ENCODE measurements at places on chromosomes 1 and 21.

DNA sequence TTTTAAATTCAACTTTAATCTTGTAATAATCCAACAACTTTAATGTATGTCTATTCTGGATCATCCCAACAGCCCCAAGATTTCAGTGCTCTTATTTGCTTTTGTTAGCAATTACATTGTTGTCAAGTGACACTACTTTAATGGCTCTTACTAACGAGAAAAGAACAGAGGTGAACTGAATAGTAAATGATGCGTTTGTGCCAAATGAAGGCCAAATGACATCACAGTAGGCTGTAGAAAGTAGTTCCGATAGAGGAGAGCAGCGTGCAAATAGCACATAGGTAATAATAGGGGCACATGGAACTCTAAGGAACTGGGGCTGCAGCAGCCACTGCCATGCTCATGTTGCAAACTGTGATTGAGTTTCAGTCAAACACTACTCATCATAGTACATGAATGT is 301.9 kb downstream of the LMX1A start:
- DNase-seq: no peak

DNA sequence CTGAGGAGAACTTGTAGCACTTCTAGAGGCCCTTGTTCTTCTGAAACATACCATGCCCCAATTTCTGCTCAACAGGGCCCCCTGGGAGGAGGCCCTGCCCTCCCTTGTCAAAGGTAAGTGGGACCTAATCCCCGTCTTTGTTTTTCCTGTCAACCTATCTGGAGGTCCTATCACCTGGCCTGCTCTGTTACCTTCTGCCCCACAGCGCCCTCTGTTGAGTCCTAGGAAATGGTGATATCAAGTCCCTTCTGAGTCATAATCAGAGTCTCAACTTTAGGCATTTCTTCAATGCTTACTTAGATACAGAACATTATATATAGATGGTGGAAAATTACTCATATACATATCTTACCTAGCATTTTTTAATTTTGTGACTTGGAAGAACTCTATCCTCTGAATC is 28.2 kb upstream of the FCRL4 start:
- DNase-seq: peak; percentile 6

- no peak for DNase-seq
Measured at GRCh38 chr1:115978292-115978941, 2.1 kb downstream of the SLC22A15 start.

GRCh38 chr1:31795801-31796621 is 19.8 kb downstream of the SPOCD1 start:
- no peak for DNase-seq

GRCh38 chr1:168112673-168113305 is 23.9 kb downstream of the GPR161 start:
- peak; percentile 43 for DNase-seq

DNA sequence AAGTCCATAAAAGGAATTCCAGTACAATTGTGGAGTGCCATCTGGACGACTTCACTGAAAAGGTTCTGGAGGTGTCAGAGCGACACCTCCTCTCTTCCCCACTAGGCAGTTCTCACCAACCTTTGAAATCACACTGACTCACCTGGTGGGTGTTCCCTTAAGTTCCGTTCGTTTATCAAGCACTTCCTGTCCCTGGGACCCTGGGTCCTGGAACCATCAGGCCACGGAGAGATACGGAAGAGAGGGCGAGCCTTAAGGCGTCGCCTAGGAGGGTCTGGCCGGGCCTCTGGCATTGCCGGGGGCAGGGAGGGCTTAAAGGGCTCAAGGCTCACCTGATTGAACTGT is 317 bp downstream of the SPAG17 start:
- DNase-seq: no peak

GRCh38 chr1:77642196-77642595 is 40.3 kb downstream of the ZZZ3 start:
- no peak for DNase-seq

DNA sequence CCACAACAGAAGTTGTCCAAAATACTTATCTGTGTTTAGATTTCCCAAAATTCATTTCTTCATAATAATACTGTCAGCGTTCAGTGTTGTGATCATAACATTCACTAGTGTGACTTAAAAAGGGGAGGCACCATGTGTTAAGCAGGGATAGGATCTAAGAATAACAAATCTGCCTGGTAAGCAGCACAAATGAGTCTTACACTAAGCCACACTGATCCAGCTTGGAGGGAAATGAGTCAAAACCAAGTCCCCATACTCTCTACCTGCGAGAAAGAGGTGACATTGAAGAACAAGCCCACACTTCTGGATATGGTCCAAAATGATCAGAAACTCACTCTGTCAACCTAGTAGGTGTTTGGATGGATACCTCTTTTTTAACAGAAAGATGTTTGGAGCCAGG is 145.5 kb downstream of the CRB1 start:
- DNase-seq: no peak

- DNase-seq: no peak
Measured at GRCh38 chr1:59670662-59671061, 144.1 kb upstream of the HOOK1 start.

GRCh38 chr1:219988387-219988786 is 57.9 kb downstream of the EPRS1 start:
- no peak for DNase-seq

- DNase-seq: no peak
Measured at GRCh38 chr1:111202707-111203623, 2.5 kb upstream of the DENND2D start.

- DNase-seq: no peak
Measured at GRCh38 chr1:16144325-16145029, 11.4 kb downstream of the EPHA2 start.

DNA sequence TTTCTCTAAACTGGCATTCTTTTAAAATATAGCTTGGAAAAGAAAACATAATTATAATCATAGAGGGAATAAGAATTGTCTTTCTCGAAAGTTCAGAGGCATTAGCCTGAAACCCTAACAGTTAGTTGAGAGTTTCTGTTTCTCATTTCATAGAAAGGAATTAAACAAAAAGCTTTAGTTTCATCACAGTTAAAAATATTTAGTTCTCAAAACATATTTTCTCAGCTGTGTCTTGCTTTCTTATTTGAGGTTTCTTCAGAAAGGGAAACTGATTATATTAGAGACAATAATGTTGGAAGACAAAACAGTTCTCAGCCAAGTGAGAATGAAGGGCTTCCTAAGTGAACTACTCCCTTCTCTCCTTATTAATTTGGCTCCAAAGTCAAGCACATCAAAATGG is 75.4 kb upstream of the C1orf105 start:
- no peak for DNase-seq

GRCh38 chr21:36100971-36101641 is 31.3 kb downstream of the CBR1 start:
- no peak for DNase-seq

DNA sequence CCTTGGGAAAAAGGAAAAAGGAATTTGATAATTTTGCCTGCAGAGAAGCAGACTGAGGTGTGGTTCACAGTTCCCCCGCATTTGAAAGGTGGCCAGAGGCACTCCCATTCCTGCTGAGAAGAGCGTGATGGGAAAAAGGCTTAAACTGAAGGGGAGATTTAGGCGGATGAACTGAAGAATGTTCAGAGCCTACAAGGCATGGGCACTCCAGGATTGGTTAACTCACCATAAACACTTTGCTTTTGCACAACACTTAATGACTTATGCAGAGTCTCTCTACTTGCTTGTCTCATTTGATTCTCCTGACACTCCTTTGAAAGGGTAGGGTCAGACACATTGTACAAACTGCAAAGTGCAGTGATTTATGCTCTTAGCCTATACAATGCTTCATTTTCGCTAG is 119.6 kb upstream of the RUNX1 start:
- no peak for DNase-seq

- DNase-seq: no peak
Measured at GRCh38 chr1:41671116-41671755, 186.8 kb upstream of the EDN2 start.

DNA sequence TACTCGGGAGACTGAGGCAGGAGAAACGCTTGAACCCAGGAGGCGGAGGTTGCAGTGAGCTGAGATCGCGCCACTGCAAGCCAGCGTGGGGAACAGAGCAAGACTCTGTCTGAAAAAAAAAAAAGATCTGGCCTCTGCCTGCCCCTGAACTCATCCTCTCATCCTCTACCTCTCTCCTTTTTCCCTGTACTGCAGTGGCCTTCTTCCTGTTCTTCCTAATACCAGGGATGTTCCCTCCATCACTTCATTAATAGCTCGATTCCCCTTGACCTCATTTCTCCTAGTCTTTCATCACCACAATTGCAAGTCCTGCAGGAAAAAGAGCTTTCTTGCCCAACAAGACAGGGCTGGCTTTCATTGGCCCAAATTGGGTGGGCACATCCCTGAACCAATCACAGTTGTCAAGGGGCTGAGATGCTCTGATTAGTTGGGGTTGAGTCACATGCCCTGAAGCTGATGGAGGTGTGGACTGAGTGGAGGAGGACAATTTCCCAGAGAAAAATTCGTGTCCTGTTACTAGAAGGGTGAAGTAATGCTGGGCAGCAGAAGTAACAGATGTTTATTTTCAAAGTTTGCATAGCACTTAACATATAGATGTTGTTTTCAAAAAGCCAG is 86.8 kb upstream of the PUM1 start:
- no peak for DNase-seq

GRCh38 chr1:37513795-37514349 is 694 bp downstream of the MEAF6 start:
- peak; percentile 48 for DNase-seq

Measured in stimulated activated CD8-positive, alpha-beta memory T cell treated with anti-CD3 and anti-CD28 coated beads, Interleukin-4, amount 100 ng/mL, for 24 hours (primary cell).